ENCODE measurements at places on chromosomes 4 and X. TPM values are rescaled to one million over a fixed set of nuclear protein-coding genes. Genes with fewer than 3 reads are reported as not detected.

MTMR1 gene
- total RNA-seq = 11.5 TPM

DNA sequence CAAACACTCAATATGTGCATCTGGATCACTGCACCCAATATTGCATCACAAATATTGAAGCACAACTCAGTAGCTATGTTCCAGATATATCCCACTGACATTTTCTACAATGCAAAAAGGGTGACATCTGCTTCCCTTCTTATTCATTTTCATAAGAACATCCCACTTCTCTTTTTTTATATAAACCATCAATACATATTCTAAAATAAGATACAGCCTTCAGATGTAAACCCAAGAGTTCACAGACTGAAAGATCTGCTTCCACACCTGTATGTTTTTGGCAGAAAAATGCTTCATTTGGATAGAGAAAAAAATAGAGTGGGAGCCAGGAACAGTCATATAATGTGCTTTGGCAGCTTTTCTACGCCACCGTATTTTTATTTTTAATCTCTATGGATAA lies 815.6 kb upstream of the ADGRL3 start:
- no peak for DNase-seq

DNA sequence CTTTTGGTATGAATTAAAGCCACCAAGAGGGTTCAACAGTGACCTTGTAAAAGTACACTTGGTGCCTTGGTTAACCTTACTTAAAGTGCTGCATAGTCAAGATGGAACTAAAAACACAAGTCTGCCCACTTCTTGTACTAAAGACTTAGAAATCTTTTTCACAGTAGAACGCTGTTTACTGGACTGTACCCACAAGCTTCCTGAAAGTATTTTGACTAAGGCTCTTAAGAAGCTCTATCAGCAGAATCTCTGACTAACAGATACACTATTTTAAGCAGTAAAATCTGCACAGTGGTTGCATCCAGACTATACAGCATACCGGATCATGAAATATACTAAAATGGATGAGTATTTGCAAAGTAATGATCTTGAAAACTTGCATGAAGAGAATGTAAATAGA lies 7.2 kb downstream of the RAB28 start:
- DNase-seq = no peak

FGFRL1 gene
- total RNA-seq = 18.4 TPM
